ENCODE measurements at places on chromosomes 11 and 22.

- no peak for DNase-seq
Observed at GRCh38 chr22:41845380-41846267, 12.7 kb downstream of the SREBF2 start.

GRCh38 chr11:26783997-26784396 is 62.1 kb upstream of the SLC5A12 start:
- DNase-seq = no peak

- no peak for DNase-seq
Observed at GRCh38 chr11:48073031-48073861, 92.9 kb downstream of the PTPRJ start.

- DNase-seq = no peak
Observed at GRCh38 chr11:130168105-130168504, 8.5 kb downstream of the ST14 start.

GRCh38 chr22:35617137-35617755 is at the start of gene MB:
MB (minus strand) TSS chr22:35617329; CDS start chr22:35617257, 72 bp downstream.
- DNase-seq = no peak

DNA sequence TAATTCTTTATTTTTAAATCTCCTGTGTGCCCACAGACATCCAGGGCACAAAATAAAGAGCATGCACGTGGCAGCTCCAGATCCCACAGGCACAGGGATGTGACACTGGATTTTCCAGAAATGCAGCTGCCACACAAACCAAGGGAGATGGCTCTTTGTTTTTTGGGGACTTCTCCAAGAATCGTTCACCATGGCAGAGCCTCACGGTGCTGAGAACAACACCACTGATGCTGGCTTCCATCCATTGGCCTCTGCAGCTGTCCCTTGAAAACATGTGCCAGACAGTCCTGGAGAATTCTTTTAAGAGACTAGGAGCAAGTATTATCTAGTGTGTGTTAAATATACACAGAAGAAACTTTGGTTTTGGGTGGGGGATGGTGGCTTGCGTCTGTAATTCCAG is 108.4 kb upstream of the SLC22A12 start:
- no peak for DNase-seq

- DNase-seq = no peak
Observed at GRCh38 chr11:14673824-14674405, 30.3 kb downstream of the PDE3B start.

DNA sequence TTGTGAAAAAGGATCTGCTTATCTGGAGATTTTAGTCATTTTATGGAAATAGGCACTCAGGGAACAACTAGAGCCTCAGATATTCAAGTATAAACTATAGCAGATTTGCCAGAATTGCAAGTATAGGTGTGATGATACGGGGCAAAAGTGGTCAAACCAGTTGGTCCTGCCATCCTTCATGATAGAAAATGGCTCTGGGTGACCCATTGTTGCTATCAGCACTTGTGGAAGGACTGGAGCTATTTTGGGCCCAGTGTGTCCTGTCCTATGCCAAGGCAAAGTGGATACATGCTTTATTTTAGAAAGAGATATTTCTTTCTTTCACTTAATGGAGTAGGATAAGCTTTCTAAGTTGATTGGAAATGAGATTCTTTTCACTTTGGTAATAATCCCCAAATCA is 85.2 kb downstream of the PPP6R3 start:
- no peak for DNase-seq

GRCh38 chr11:119520966-119521365 is 98.0 kb upstream of the THY1 start:
- no peak for DNase-seq

DNA sequence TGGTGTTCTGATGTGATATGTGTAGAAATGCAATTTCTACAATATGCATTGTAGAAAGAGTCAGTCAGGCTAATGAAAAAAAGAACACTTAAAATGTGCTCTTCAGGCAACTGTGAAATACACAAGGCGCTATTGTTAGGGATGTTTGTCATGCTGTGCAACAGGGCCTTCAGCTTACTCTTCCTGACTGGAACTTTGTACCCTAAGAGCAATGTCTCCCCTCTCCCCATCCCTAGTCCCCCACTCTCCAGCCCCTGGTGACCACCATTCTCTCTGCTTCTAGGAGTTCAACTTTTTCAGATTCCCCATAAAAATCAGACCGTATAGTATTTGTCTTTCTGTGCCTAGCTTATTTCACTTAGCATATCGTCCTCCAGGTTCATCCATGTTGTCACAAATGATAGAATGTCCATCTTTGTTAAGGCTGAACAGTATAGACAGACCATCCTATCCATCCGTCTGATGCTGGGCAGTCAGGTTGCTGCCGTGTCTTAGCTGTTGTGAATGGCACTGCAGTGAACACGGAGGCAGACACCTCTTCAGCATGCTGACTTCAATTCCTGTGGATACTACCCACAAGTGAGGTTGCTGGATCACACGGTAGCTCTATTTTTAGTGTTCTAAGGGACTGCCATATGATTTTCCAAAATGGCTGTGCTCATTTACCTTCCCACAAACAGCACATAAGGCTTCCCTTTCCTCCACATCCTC is 10.7 kb downstream of the NDUFV1 start:
- no peak for DNase-seq

DNA sequence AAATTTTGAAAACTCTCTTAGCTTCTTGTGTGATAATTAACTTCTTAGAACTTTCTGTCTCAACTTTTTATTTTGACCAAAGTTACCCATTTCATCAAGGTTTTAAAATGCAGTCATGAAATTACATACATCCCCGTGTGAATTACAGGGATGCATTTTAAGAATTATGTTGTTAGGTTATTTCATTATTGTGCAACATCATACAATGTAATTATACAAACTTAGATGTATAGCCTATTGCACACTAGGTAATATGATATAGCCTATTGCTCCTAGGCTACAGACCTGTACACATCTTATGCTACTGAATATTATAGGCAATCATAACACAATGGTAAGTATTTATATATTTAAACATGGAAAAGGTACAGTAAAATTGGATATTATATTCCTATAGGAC is 228.1 kb upstream of the C11orf87 start:
- DNase-seq = no peak

DNA sequence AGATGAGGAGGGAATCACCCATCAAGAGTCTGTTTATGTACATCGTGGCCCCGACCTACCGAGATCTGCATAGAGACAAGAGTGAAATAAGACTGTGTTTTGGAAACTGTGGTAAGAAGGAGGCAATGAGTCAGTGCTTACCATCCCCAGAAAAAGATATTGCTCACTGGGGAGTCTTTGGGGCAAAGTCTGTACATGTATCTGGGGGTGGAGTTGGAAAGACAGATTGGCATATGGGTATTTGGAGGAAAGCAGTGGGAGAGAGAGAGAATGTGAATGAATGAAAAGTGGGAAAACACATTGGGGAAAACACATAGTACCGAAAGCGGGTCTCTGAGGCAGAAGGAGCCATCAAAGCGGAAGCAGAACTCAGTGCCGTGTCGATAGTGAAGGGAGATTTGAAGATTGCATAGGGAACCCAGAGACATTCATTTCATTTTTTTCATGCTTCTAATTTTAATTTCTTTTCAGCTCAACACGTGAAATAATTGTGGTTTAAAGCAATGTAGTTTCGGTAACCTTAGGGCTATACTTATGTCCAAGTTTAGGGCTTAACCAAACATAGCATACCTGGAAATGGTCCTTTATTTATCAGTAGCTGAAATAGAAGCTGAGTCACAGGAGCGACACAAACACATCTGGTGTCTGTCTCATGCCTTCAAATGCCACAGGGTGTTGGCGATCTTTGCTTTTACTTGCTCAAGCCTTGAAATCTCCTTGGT is 98.6 kb upstream of the CD44 start:
- DNase-seq = peak; percentile 29

DNA sequence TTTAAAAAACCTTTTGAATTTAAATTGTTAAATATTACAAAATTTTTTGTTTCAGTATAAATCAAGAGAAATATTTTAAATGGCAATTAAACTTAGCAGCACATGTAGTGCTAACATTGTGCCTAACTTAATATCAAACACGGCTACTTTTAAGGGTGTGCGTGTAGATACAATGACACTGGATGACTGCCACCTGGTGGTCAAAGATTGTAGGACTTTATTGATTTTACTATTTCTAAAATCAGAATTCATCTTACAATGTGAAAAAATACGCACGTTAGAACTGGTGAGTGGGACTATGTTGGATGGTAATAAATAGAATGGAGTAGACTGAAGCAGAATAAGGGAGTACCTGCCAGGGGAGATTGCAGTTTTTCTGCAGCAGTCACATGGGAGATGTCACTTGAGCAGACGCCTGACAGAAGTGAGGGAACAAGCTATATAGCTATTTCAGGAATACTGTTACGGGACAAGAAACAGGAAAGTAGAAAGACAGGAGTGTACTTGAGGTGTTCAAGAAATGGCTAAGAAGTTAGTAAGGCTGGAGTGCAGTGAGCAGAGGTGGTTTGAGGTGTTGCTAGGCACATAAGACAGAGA is 52.9 kb downstream of the UVRAG start:
- no peak for DNase-seq

DNA sequence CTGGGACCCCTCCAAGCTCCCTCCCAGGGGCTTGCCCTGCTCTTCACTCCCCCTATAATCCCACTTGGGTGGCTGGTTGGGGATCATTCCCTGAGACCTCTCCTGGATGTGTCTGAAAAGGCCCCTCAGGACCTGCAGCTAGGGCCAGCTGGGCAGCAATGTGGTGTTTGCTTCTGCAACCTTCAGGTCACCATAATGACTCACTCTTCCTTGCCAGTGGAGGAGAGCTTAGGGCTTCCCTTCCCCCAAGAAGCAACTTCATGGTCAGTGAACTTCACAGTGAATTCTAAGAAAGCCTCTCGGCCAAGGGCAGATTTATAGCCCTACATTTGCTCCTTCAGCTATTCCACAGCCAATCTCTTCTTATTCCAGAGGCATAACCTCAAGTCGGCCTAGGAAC is 45.1 kb upstream of the TSPAN18 start:
- DNase-seq = no peak

- no peak for DNase-seq
Observed at GRCh38 chr11:18294862-18295261, 27.1 kb downstream of the HPS5 start.

DNA sequence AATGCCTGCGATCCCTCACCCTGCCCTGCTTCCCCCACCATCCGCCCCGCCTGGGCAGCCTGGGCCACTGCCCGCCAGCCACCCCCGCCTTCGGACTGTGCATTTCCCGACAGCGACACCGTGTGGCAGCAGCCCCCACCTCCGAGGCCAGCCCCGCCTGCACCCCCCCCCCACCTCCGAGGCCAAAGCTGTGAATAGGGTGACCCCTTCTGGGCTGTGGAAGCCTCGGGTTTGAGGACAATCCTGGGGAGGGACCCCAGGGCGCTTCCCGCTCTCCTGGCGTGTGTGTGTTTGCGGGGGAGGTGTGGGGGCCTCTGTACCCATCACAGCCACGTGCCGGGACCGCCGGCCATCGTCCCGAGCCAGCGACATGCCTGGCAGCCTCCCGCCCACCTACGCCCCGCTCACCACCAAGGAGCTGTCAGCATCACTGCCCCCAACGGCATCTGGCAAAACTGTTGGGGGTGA is 33.8 kb upstream of the PPARA start:
- peak; percentile 81 for DNase-seq

- DNase-seq = no peak
Observed at GRCh38 chr11:109112261-109112660, 309.7 kb upstream of the C11orf87 start.

GRCh38 chr11:35173616-35174566 is 34.9 kb downstream of the CD44 start:
- no peak for DNase-seq

- no peak for DNase-seq
Observed at GRCh38 chr11:133086518-133086917, 445.8 kb downstream of the OPCML start.

DNA sequence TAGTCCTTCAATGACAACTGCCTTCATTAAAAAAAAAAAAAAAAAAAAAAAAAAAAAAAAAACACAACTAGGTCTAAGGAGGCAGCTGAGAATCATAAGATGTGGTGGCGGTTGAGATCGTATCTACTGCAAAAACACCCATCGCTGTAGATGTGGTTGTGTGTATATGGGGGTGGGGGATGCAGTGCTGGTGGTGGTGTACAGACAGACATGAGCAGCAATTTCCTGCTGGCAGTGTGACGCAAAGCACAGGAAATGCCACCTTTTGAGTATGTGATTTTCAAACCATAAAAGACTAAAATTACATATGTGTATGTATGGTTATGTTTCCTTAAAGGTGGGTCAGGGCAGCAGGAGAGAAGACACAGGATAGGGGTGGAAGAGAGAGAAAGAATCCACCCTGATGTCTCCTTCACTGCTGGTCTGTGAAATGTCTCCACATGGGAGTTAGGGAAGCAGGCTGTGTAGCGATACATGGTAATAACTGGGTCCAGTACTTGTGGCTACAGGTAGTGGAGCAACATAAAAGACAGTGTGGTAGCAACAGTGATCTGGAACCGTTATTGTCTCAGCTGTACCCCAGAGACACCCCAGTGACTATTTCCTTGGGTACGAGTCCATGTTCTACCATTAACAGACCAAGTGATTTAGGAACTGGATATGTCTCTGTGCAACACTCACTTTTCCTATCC is 57.9 kb downstream of the SYTL2 start:
- DNase-seq = peak; percentile 73

- no peak for DNase-seq
Observed at GRCh38 chr11:96714689-96715088, 324.9 kb downstream of the JRKL start.

- no peak for DNase-seq
Observed at GRCh38 chr11:103070142-103070541, 21.8 kb downstream of the DCUN1D5 start.

DNA sequence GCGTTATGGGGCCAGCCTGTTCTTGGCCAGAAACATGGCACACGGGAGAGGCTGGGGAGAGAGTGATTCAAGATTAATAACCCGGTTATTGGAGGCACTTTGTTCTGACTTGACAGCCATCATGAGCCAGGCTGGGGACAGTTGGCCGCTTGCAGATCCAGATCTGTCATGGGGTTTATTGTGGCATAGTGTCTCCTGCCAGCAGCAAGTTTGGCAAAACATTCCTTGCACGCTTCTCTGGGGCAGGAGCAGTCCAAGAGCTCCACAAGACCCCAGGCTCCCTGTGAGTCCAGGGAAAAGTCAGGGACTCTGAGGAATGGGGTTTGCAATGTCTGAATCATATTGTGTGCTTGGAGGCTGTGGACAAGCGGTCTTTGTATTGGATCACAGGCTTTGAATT is 270.4 kb downstream of the MIAT start:
- no peak for DNase-seq

DNA sequence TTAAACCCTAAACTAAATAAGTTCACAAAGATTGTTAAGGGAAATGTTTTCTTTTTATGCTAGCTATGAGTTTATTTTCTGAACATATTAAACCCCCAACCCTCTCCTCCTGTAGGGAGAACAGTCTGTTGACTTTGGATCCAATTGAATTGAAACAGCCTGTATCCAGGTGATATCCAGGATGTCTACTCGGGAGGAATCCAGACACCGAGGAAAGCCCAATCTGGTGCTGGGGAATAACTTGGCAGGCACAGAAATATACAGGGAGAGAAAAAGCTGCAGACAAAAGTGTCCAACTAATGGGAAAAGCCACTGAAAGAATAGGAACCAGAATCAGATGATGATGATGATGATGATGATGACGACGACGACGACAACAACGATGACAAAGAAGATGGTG is 93.9 kb upstream of the API5 start:
- no peak for DNase-seq

GRCh38 chr11:112394304-112394703 is 133.6 kb upstream of the PLET1 start:
- DNase-seq = no peak

GRCh38 chr11:46905806-46906205 is 12.5 kb downstream of the LRP4 start:
- no peak for DNase-seq

- no peak for DNase-seq
Observed at GRCh38 chr22:27306771-27307170, 494.8 kb downstream of the MN1 start.

Measured in activated T-cell treated with anti-CD3 and anti-CD28 coated beads for 48 hours (primary cell).